Left renal cortex interstitium (tissue), 4 donors: ENCODE measurements at places on chromosomes 2 and 18.

DNA sequence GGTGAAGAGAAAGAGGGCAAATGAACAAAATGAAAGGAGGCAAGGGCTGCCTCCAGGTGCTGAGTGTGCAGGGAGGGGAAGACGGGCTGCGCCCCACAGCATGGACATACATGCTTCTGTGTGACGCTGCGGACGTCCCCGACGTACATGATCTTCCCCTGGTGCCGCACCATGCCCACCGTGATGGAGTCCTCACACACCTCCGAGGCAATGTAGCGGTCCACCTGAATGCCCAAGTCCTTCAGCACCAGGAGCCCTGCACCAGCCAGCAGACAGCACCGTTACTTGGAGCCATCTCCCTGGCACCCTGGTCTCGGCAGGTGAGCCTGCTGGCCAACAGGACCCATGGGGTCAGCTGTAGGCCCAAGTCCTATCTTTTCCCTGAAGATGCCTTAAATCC, 73.1 kb upstream of the POMC start:
- DNase-seq: no peak

- DNase-seq: no peak
These were observed 403.4 kb upstream of the CDH7 start for GRCh38 chr18:65347446-65347845.

GRCh38 chr2:40202798-40203400, 249.0 kb downstream of the SLC8A1 start:
- no peak for DNase-seq

DNA sequence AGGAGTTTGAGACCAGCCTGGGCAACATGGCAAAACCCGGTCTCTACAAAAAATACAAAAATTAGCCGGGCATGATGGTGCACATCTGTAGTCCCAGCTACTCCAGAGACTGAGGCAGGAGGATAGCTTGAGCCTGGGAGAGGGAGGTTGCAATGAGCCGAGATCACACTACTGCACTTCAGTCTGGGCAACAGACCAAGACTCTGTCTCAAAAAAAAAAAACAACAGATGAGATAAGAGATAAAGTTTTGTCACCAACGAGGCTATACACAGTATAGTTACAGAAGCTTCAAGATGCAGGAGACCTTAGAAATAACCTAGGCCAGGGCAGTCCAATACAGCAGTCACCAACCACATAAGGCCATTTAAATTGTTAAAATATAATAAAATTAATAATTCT, 9.4 kb downstream of the FAM124B start:
- no peak for DNase-seq

DNA sequence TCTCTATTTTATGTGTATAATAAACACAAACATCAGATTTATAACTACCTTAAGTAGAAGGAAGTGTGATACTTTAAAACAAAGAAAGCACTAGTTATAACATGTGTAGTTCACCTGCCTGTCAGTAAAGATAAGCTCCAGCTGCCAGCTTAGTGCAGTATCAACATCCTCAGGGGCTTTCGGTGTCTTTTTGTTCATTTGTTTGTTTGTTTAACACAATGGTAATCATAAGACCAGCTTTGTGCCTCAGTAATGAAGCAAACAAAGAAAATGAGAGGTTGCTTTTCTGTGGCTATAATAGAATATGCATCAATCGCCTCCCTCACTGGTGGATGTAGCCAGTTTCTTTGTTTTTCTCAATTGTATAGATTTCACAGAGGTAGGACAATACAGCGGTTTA, 1499.0 kb upstream of the TMEFF2 start:
- no peak for DNase-seq
